Stimulated activated CD4-positive, alpha-beta T cell treated with anti-CD3 and anti-CD28 coated beads, Interleukin-15, amount 100 ng/mL, for 24 hours (primary cell): ENCODE measurements at places on chromosomes 4 and X.
A peak's percentile ranks its signal among the peaks of the same experiment; 100 is the strongest.

GRCh38 chr4:28490669-28491068 lies 1630.0 kb downstream of the STIM2 start:
- DNase-seq: no peak

- DNase-seq: no peak
Measured at GRCh38 chr4:108092288-108092687, 76.4 kb downstream of the LEF1 start.

- DNase-seq: no peak
Measured at GRCh38 chr4:10082047-10082446, 34.6 kb downstream of the WDR1 start.

- no peak for DNase-seq
Measured at GRCh38 chrX:24332878-24333277, 19.0 kb upstream of the SUPT20HL2 start.

GRCh38 chrX:154749856-154750255 lies 1.0 kb downstream of the GAB3 start:
- no peak for DNase-seq

DNA sequence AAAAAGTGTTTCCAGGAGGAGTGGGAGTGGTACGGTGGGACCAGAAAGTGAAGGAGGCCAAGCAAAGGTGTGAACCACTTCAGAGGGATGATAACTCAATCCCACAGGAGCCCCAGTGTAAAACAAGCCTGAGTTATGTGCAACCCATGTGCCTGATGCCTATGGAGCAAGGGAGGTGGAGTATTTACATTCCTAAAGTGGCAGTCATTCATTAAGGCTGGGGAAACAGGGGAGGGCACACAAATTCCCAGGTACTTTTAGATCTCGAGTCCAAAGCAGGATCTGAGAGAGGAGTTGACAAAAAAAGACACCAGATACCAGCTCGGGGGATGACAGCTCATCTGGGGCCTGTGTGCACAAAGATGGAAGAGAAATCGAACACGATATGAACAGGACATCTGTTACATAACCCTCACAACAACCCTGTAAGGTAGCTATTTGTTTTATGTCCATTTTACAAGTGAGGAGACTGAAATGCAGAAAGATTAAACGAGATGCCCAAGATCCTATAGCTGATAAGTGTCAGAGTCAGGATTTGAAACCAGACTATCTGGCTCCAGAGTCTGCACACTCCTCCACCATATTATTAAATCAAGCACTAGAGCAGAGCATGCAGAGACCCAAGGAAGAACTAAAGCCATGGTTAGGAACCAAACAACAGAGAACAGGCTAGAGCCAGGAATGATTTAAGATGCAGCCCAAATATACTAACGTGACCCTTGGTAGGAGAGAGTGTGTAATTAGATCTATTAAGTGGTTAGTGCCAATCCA lies 91.9 kb upstream of the MAPK10 start:
- no peak for DNase-seq

DNA sequence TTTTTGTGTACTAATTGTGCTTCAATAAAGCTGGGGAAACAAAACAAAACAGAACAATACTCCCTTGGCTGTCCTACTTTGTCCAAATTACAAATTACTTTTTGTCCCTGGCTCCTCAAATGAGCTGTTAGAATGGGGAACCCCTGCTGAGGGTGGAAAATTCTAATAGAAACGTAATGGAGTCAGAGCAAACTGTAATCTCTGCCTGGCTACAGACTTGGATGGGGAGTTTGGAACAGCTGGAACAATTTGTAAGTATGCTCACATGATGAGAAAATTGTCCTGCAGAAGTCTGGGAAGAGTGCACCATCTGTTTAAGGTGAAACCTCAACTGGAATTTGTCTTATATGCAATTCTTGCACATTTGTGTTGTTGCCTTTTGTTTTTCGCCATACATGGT lies 364.4 kb upstream of the CLNK start:
- no peak for DNase-seq

GRCh38 chrX:22095286-22095685 lies 63.2 kb downstream of the PHEX start:
- no peak for DNase-seq

GRCh38 chrX:24647257-24648058 lies at the start of gene PCYT1B:
Gene PCYT1B (minus strand): TSS chrX:24647347. CDS start chrX:24647105, 242 bp downstream.
- peak; percentile 72 for DNase-seq

DNA sequence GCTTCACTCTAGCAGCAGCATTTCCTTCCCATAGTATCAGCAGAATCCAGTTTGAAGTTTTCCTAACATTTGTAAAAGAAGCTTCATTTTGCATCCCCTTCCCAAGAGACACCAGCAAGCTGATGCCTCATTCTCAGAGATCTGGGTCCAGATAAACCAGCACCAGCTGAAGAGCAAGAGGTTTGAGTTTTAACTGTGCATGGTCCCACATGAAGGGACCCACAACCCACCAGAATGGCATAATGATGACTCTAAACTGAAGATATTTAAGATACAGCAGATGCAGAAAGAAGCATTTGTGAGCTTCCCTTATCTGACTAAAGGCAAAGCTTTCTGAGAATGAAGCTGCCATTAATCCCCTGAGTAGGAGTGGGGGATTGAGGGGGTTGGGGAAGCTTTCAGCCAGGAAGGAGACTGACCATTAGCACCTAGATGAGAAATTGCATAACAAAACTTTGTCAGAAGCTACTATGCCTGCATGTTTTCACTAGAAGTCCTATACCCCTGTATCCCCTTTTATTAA lies 18.6 kb downstream of the NUDT6 start:
- no peak for DNase-seq

DNA sequence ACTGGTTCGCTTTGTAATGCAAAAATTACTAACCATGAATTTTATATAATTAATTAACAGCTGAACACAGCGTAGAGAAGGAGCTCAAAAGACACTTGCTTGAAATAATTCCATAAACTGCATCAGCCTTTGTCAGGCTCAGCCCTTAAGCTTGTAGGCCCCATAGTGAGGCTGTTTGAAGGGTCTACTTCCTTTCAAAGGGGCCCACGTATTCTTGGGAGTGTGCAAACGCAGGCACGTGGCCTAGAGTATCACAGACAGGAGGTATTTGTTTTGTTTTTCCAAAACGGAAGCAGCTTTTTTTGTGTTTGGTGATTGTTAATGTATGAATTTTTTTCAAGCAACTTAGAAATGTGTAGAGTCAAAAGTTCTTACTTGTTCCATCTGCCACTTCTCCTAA lies 25.6 kb upstream of the EGF start:
- no peak for DNase-seq

GRCh38 chr4:154489558-154490233 lies 1.9 kb downstream of the DCHS2 start:
- no peak for DNase-seq

- no peak for DNase-seq
Measured at GRCh38 chrX:30863974-30864373, 25.1 kb downstream of the TAB3 start.
